Hepatocyte (in vitro differentiated cells): ENCODE measurements at places on chromosomes 3 and 15.

DNA sequence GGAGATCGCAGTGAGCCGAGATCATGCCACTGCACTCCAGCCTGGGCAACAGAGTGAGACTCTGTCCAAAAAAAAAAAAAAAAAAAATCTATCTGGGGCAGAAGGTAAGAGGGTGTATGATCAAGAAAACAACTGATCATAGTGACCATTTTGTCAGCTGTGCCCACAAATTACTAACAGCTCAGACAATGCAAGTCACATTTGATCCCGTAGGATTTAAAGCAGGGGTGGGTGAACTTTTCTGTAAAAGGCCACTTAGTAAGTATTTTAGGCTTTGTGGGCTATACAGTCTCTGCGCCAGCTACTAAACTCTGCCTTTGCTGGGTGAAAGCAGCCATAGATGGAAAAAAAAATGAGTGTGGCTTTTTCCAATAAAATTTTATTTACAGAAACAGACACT lies 57.6 kb upstream of the ABI3BP start:
- no peak for DNase-seq

GRCh38 chr3:73143821-73144237 lies 82.4 kb downstream of the EBLN2 start:
- DNase-seq = no peak

DNA sequence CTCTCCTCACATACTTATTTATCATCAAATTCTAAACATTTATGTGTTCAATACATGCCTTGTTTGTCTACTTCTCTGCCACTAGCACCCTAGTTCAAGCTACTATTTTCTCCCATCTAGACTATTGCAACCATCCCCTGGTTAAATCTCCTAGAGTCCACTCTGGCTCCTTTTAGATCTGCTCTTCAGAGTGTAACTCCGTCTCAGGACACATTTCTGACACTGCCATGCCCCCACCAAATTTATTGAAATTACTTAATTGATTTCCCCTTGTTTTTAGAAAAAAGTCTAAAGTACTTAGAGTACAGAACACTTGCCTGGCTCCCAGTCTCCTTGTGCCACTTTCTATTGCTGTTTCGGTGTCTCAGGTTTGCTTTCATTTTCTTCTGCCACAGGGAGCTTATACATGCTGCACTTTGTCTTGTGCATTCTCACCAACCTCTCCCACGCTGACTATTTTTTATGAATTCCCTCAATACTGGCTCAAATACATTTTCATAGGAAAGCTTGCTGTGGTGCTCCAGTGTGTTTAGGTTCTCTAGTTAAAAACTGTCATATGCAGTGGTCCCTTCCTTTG lies 792.3 kb downstream of the DIPK2A start:
- DNase-seq = no peak

DNA sequence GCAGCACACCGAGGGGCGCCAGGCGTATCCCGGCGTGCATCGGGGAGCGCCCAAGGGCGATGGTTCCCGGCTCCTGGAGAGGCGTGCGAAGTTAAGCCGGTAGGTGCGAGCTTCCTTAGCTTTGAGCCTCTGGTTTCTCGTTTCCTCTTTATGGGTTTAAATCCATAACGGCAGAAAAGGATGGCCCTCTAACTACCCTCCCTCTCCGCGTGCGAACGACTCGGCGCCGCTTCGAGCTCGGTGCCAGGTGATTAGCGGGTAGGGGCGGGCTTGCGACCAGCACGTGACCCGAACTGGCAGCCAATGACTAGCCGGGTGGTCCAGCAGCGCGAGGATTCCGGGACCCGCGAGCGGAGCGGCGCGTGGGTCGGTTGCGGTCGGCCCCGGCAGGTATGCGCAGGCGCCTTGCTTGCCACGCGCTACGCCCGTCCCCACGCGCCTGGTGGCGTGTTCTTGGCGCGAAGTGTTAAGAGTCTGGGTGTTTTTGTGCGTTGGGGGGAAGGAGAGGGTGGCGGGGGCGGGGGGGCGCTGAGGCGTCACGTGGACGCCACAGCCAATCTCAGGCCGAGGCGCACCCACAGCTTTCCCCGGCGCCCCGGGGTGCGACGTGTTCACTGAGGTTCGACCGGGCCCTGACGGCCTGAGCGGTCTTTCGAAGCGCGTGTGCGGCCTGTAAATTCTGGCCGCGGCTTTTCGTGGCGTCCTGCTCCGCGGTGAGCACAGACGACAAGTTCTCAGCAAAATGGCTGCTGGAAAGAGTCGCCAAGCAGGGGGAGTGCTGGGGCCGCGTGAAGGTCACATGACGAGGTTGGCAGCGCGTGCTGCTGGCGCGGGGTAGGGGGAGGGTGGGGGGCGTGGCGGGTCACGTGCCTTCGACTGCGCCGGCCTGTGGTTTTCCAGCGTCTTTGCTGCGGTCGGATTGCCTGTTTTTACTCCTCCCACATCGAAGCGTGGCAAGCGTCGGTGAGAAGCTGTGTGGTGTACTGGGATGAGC lies 38.7 kb upstream of the MGA start:
- DNase-seq = peak; percentile 89

DNA sequence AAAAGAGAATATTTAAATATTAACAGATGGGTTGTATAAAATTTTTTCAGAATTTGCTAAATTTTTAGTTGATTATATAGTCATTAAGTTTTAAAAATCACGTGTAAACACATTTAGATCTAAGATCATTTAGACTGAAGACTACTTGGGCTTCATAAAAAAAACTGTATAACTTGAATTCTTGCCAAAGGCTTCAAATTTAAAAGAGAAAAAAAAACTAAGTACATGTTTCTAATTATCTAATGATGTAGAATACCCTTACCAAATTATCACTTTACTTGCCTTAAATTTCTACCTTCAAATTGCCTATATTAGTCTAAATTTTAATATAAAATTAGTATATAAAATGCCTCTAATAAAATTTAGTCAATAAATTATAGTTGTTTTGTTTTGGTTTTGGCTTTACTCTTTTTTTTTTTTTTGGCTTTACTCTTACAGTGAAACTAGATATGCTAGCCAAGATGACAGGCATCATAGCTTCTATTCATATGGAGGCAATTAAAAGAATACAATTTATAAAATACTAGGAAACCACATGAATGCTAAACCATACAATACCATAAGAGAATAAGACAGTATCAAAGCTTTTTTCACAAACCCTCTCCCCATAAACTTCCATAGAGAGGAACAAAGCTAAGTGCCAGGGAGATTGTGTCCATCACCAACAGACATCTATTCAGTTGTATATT lies 183.1 kb upstream of the KCNMB2 start:
- DNase-seq = no peak

- DNase-seq = no peak
These were observed 162.6 kb upstream of the P2RY1 start for GRCh38 chr3:152672320-152672649.

- DNase-seq = no peak
These were observed 1462.8 kb upstream of the GBE1 start for GRCh38 chr3:83224101-83224868.

DNA sequence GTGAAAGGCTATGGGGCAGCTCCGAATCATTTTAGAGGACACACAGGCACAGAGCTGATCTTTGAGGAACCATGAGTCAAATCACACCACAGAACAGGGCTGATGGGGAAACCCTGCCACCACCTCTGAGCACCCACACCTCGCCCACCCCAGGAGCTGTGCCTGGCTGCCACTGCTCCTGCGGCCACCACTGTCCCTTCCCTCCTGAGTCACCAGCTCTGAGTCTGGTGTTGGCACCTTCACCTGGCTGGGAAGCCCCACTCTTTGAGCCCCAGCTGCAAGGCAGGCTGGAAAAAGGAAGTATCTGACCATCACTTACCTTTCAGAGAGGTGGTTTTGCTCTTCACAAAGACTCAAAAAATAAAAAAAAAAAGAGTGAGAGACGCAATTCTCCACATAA lies 63.6 kb upstream of the MEF2A start:
- no peak for DNase-seq

DNA sequence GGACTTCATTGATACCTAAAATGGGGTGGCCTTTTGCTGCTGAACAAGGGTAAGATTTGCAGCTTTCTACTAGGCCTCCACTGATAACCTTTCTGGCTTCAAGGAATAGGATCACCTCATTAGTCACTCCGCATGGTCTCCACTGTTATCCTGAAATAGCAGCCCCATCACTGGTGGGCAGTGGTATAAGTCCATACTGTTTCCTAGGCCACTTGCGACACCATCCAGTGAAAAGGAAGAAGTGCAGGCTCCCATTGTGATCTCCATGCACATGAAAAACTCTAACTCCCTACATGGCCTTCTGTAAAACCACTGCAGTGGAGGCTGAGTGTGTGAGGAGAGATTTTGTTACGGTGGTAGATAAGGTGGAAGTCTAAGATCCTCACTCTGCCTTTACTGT lies 1455.9 kb downstream of the SI start:
- peak; percentile 27 for DNase-seq

GRCh38 chr15:76935620-76936019 lies 4.1 kb downstream of the RCN2 start:
- no peak for DNase-seq

- DNase-seq = no peak
These were observed 17.3 kb downstream of the IGF2BP2 start for GRCh38 chr3:185807445-185808068.

DNA sequence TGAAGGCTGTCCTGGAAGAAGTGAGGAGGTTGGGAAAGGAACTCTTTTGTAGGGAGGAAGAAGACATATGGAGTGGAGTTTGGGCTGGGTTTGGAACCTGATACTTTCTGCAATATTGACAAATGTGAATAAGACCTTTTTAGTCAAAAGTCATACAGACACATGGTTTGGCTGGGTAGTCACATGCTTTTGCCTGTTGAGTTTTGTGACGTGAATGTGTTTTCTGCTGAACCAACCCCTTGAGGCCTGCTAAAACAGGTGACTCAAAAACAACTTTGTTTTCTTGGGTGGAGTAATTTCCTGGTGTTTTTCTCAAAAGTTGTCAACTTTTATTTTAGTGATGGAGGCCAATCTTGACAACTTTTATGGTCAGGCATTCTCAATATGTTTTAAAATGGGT lies 39.4 kb upstream of the CCR4 start:
- DNase-seq = no peak

DNA sequence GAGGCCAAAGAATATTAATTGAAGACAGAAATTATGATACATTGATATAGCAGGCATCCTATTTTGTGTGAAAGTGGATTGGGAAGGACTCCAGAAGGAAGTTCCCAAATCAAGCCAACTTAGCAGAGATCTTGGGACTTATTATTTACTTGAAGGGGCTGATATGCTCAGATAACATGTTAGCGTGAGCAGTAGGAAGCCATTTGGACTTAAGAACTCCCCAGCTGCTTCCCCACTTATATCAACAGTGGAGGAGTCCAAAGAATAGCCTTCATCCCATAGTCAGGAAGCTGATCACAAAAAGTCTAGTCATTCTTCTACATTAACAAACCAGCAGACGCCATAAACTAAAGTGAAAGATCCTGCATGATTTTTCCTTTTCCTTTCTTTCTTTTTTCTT lies 200.0 kb downstream of the ATP8B4 start:
- DNase-seq = no peak

DNA sequence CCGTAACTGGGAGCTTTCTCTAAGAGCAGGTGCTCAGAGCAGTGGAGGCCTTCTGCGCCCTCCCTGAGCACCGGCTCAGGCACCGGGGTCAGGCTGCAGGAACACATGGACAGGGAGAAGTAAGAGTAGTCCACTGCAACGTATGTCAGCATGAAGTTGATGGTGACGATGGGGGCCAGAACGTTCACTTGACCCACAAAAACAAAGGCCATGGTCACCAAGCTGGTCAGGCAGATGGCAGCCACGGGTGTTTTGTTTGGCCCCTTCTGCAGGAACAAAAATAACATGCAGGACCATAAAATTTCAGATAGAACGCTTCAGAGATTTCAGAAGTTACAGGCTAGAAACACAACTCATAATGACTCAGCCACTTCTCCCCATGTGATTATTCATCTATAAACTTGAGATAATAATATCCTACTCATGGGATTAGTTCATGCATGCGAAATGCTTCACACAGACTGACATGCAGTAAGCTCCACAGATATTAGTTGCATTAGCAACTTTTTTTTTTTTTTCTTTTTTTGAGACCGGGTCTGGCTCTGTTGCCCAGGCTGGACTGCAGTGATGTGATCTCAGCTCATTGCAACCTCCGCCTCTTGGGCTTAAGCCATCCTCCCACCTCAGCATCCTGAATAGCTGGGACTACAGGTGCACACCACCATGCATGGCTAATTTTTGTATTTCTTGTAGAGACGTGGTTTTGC lies 52.2 kb upstream of the HEG1 start:
- DNase-seq = no peak

DNA sequence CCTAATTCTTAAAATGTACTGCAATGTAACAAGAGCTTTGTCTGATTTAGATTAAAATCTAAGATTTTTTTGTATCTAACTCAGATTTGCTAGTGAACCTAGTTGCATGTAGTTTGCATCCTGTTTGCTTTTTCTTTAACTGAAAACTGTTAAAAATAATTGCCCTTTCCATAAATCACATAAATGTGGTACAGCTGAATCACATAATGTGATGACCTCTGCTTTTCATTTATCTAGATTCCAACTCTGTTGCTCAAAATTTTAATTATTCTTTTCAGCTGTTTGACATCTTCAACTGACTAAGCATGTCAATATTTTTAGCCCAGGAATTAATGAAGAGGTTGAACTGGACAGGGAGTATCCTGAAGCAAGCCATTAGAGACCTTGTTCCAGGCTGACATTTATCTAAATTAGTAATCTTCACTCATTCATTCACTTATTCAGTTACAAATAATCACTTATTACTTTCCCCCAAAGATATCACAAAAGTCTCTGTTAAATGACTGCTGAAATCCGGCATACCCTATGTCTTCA lies 101.9 kb upstream of the PLXND1 start:
- no peak for DNase-seq

- DNase-seq = peak; percentile 95
These were observed 765 bp upstream of the MAPKAPK3 start for GRCh38 chr3:50616003-50616769.

- DNase-seq = no peak
These were observed 476.3 kb downstream of the EPHB1 start for GRCh38 chr3:135271177-135272025.

- DNase-seq = no peak
These were observed 52.7 kb upstream of the MRPL3 start for GRCh38 chr3:131555456-131555855.

DNA sequence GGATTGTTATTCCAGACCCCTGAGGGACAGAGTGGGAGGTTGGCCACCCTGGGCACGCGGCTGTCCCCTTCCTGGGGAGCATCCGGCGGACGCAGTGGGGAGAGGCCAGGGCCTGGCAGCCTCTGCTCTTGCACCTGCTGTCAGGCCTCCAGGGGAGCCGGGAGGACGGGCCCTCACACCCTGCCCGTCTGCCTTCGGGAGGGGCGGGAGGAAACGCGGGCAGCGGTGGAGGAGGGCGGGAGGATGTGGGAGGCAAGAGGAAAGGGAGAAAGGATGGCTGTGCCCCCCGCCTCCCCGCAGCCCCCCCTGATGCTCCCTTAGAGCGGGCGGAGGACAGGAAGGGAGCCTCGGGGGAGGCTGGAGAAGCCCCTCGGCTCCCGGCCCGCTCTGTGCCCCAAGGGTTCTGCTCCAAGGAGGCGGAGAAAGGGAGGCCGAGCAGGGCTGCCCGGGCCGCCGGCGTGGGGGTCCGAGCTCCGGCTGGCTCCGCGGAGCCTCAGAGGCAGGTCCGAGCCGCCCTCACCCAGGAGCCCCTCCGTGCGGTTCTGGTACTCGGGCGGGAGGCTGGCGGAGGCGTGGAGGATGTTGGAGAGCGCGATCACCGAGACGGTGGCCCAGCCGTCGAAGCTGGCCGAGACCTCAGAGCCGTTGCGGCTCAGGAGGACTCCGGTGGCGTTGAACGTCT lies 40.9 kb downstream of the MUC20 start:
- no peak for DNase-seq
